Suppressor macrophage (primary cell): ENCODE measurements at places on chromosomes 1 and 21.

- DNase-seq = no peak
These were observed 11.5 kb downstream of the KTI12 start for GRCh38 chr1:52022133-52022532.

GRCh38 chr21:25577424-25578055 is 29.7 kb downstream of the MRPL39 start:
- DNase-seq = no peak

- DNase-seq = no peak
These were observed 32.9 kb downstream of the IVNS1ABP start for GRCh38 chr1:185284116-185284515.

GRCh38 chr1:114482585-114482984 is 28.4 kb downstream of the TRIM33 start:
- DNase-seq = peak; percentile 80

- DNase-seq = no peak
These were observed 9.1 kb downstream of the AGT start for GRCh38 chr1:230704830-230705229.

DNA sequence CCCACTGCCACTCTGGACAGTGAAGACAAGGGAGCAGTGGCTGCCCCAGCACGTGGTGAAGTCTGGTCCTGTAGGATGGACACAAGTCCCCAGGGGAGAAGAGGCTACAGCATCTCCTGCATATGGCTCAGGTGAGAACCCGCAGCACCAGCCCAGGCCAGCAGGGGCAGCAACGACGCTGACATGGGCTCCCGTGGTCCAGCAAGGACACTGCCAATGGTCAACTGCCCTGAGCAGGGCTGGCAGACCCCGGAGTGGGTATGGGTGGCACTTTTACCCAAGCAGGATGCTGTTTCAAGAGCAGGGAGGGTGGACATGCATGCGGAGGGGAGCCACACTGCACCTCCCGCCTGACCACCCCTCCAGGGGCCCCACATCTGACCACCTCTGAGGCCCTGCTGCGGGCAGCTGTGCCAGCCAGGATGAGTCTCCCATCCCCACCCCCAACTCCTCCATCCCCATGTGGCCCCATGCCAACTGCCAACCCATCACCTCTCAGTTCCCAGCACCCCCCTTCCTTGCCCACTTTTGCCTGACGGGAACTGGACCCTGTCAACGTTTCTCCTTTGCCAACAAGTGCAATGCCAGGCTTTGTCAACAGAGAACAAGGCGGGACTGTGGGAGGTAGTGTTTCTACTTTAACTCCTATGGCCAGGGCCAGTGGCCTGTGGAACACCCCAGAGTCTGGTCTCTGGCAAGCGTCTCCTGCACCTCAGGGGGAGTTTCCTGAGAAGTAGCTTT is 8.6 kb downstream of the MORN1 start:
- DNase-seq = peak; percentile 31

DNA sequence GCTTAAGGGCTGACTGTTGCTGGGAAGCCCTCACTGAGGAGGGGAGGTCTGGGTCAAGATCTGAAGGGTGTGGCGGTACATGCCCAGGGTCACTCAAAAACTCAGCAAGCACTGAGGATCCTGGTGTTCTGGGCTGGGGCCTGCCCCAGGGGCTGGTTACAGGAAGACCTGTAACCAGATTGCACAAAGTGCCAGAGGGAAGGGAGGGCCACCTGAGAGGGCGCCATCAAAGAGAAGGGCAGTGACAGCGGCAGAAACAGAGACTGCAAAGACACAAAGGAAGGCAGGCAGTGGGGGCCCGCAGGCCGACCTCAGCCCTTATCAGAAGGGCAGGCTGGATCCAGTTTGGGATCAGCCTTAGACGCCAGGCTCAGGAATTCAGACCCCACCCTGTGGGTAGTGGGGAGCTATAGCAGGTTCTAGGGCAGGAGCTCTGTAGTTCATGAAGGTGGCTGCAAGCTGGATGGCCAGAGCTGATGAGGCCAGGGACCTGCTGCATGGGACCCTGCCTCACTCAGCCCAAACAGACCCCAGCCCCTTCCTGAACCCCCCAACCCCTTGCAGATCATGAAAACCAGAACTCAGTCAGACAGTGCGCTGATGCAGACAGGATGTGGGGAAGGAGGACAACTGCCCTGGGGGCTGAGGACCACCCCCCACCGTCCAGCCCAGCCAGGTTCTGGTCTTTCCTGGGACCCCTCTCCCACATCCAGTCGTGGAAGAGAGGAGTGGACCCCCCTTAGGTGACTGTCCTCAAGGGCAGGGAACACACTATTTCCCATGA is 3.9 kb downstream of the SH2D5 start:
- DNase-seq = no peak

- DNase-seq = peak; percentile 84
These were observed 65.1 kb upstream of the JUN start for GRCh38 chr1:58848818-58849411.

- no peak for DNase-seq
These were observed 34.3 kb upstream of the KRTAP19-8 start for GRCh38 chr21:31072533-31072932.

DNA sequence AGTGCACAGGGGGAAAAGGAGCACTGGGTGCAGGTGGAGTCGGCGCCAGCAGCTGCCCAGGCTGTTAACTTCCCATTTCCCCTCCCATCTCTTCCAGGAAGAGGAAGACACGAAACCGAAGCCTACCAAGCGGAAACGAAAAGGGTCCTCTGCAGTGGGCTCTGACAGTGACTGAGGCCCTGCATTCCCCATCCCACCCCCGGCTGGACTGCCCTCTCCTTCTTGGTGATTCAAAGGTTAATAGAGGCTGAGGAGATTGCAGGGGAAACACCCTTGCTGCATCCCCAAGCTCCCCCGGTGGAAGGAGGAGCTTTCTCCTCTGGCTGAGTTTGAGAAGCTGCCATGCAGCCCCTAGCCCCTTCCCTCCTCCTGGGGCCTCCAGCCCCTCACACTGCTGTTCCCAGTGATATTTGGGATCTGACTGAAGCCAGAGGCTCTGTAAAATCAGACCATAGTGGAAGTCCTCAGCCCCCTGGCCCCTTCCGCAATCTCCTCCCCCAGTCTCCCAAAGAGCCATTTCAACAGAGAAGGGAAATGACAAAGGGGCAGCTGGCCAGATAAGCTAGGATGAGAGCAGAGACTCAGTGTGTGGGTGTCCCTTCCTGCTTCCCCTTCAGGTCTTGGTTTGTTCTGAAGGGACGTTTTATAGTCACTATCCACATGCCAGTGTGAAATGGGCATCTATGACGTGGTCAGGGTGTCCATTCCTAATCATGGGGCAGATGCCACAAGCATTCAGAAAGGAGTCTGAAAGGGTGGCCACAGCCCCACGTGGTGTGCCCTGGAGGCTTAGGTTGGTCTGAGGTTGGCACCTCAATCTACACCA is 1.9 kb upstream of the SLC27A3 start:
- peak; percentile 90 for DNase-seq

DNA sequence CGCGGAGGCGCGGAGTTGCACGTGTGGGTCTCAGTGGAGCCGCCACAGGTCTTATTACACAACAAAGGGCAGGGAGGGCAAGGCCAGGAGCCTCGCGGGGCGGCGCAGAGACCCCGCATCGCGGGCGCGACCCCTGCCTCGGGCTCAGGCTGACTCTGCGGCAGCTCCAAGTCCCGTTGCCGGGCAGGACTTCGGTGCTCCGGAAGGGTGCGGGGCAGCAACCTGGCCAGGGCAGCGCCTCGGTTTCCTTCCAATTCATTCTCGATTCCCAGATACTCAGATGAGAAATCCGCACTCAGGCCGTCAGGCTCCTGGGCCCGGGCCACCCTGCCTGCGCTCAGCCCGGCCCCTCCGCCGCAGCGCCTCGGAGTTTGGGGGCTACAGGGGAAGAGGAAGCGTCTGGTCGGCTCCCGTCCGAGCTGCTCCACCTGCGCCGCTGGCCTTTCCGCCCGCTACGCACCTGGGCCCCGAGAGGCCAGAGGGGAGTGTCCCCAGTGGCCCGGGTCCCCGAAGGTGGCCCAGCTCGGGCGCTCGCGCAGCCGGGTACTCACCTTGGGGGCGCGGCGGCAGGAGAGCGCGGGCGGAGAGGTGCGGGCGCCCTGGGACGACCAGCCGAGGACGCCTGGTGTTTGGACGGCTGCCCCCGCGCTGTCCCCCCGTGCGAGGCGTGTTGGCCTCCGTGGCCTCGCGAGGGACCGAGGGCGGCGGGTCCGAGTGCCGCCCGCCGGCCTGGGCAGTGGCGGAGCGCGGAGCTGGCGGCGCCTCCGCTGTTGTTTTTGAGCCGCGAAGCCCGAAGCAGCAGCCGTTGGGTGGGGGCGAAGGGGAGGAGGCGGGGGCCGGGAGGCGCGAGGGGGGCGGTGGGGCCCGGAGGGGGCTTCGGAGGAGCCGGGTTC is 1.1 kb upstream of the PRDM16 start:
- no peak for DNase-seq

DNA sequence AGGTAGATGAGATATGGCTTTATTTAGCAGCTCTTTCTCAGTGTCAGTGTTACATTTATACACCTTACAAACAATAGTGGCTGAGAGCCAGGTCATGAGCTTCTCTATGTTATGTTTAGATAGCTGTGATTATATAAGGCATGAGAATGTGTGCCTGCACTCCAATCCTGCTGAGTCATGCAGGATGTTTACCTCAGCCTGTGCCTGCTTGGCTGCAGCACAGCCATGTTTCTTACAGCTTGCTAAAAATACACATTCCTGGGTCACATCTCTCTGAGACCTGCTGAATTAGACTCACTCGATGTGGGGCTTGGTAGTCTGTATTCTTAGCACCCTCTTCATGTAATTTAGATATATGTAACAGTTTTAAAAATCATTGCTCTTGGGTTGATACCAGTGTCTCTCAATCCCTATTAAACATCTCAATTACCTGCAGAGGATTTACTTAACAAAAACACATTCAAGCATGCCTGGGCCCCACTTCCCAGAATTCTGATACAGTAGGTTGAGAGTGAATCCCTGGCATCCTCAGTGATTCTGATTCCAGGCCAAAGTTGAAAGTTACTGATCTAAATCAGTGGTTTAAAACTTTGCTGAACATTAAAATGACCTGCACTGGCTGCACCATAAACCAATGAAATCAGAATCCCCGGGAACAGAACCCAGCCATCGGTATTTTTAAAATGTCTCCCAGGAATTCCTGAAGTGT is 107.5 kb downstream of the GDAP2 start:
- no peak for DNase-seq

DNA sequence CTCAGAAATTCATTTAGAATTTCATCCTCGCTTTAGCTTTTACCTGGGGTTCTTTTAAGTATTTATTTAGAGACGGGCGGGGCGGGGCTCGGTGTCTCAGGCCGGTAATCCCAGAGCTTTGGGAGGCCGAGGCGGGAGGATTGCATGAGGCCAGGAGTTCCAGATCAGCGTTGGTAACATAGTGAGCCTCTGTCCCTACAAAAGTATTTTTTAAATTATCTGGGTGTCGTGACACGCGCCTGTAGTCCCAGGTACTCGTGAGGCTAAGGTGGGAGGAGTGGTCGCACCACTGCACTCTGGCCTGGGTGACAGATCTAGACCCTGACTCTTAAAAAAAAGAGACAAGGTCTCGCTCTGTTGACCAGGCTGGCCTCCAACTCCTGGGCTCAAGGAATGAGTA is 942 bp upstream of the RSBN1 start:
- no peak for DNase-seq

GRCh38 chr1:84103197-84103992 is 40.7 kb upstream of the PRKACB start:
- DNase-seq = peak; percentile 64

DNA sequence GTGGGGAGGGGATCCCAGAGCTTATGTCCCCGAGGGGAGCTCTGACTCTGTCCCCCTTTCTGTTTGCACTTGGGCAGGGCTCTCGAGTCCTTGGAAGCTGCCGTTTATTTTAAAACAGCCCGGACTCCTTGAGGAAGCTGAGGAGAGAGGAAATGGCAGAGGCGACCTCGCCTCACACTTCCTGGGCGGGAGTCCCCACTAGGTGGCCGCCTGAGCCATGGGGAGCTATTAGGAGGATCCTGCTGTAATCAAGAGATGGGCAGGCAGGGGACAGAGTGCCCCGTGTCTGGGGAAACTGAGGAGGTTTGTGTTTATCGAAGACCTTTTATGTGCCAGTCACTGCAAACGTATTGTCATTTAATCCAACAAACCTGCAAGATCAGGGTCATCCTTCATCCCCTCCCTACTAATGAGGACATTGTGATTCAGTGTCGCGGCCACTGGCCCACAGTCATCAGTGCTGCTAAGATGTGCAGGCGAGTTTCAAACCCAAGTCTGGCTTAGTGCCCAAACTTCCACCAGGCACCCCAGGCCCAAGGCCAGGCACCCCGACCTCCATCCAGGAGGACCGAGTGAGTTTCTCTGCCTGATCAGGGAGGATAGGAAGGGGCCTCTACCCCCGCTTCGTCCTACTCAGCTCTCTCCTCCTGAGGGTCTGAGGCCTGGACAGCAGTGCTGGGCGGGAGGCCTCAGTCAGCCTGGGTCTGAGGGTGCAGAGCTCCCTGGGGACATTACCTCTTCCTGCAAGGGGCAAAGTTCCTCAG is 316.9 kb upstream of the VAMP3 start:
- DNase-seq = peak; percentile 67

- peak; percentile 27 for DNase-seq
These were observed 187.1 kb downstream of the NRIP1 start for GRCh38 chr21:14877581-14878228.

- no peak for DNase-seq
These were observed 14.8 kb upstream of the NID1 start for GRCh38 chr1:236079703-236080102.

DNA sequence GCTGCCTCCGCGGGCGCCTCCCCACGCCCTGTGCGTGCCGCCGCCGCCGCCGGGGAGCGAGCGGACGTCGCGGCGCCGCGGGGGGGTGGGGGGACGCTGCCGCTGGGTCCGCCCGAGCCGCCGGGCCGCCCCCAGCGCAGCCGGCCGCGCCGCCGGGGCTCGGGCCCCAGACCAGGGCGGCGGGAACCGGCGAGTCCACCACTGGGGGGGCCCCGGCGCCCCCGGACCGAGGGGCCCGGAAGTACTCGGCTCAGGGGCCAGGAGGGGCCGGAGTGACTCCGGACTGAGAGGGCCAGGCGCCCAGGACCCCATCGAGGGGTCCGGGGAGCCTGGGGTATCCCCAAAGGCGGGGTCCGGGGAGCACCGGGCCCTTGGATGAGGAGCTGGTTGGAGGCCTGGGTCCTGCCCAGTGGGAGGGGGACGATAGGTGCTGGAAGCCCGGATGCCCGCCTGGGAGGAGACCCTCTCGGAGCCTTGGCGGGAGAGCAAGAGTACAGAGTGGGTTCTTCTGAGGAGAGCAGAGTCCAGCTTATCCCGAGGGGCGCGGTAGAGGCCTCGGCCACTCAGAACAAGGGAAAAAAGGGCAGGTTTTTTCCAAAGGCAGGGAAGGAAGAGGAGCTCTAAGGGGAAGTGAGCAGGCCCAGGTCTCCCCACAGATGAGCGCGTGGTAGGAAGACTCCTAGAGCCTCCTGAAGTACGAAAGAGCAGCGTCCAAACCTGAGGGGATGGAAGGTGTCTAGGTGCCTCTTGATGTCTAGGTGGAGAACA is 556 bp downstream of the GMEB1 start:
- DNase-seq = peak; percentile 83
